Activated CD4-positive, alpha-beta T cell treated with anti-CD3 and anti-CD28 coated beads, Interleukin-2, amount 50 U/mL, for 1 hour (primary cell): ENCODE measurements at places on chromosomes 11 and 22.

GRCh38 chr11:18299721-18300120 lies 22.2 kb downstream of the HPS5 start:
- DNase-seq: no peak

GRCh38 chr11:122155765-122156527 lies 39.9 kb upstream of the BLID start:
- no peak for DNase-seq

GRCh38 chr11:69460540-69461257 lies 20.8 kb upstream of the LINC01488 start:
- DNase-seq: no peak

GRCh38 chr11:110948112-110948511 lies 235.9 kb upstream of the ARHGAP20 start:
- no peak for DNase-seq

- DNase-seq: no peak
These were observed 22.0 kb downstream of the MFNG start for GRCh38 chr22:37464181-37464580.
